Neural crest cell (in vitro differentiated cells): ENCODE measurements at places on chromosomes 16 and 17.

GRCh38 chr17:81230043-81230820 is 7.5 kb upstream of the CEP131 start:
- DNase-seq: no peak

GRCh38 chr16:21638573-21638975 is 13.8 kb downstream of the IGSF6 start:
- no peak for DNase-seq

DNA sequence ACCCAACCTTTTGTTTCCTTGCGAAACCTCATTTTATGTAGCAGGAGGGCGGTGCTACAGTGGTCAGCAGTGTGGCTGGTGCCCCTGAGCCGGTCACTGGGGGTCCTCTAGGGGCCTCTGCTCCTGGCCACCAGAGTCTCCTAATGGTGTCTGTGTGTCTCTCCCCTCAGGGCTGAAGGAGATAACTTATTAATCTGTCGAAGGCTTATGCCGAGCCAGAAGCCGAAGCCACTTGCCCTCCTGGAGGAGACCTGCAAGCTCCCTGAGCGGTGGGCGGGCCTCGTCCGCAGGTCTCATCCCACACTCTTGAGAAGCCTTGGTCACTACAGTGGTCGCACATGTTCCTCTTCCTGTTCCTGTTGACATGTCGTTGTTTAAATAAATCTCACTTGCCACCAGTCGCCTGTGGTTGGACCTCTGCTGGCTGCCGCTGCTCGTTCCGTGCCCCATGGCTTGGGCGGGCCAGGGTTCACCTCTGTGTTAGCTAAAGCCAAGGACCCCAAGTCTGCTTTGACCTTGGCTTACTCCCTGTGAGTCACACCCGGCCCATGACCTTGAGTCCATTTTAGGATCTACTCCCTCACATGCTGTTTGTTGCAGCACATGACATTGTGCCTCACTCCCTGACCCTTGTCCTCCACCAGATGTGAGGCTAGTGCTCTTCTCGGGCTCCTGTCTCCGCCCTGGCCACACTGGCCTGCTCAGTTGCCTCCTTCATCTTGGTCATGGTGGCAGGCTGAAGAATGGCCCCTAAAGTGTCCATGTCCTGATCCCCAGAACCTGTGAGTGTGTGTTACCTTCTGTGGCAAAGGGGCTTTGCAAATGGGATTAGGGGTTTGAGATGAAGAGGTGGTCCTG is 38.7 kb upstream of the AQP8 start:
- DNase-seq: no peak

GRCh38 chr17:32927724-32928585 is at the start of gene TMEM98:
Gene TMEM98 (plus strand): TSS chr17:32928153. CDS start chr17:32931529, 3,376 bp downstream.
- DNase-seq: peak; percentile 48

- DNase-seq: no peak
Observed at GRCh38 chr17:79887451-79887991, 48.3 kb upstream of the CBX4 start.
